Inflammatory macrophage treated with lipopolysaccharide for 1 hour (primary cell): ENCODE measurements at places on chromosomes 3 and 15.

- no peak for DNase-seq
Observed at GRCh38 chr3:196951371-196951770, 9.0 kb upstream of the NCBP2 start.

- DNase-seq: no peak
Observed at GRCh38 chr3:13071695-13072094, 1.5 kb downstream of the IQSEC1 start.

DNA sequence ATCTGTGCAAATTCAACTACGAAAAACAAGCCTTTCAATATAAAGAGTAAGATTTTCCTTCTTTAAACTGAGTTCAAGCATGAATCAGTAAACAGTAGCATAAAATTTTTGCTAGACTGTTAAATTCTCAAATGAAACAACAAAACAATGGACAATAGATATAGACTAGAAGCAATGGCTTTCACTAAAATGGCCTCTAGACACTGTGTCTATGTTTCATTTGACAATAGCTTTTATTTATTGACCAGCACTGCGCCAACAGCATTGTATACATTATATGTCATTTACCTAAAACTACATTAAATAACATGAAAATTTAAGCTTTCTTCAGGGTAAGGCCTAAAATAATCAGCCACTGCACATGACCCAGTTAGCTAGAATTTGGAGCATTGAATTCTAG, 148.5 kb downstream of the DUT start:
- no peak for DNase-seq

DNA sequence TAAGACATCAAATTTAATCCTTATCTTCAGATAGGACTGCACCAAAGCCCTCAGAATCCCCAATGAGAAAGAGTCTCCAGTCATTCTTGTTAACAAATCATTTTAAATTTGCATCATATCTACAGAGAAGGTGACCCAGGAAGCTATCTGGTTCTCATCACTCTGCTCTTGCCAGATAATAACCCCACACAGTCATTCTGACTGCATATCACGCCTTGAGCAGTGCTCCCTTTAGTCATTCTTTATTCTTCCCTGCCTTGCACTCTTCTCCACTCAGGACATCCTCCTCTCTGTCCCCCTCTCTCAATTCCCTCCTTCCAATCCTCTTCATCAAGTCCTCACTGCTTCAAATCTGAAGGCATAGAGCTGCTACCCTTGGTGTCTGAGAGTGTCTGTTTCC, 83.7 kb upstream of the COL6A6 start:
- no peak for DNase-seq

DNA sequence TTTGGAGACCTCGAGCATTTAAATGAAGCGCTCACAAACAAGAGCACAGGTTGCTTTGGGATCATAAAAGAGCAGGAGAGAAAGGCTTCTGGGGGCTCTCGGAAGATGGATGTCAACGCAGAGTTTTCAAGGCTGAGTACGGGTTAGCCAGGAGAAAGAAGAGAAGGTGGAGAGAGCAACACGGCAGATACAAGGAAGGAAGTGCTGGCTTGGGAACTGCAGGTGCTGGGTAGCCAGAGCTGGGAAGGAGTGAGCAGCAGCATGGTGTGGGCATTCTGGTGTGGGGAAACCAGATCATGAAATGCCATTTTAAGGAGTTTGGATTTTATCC, 580 bp upstream of the RUBCN start:
- DNase-seq: no peak
